ENCODE measurements at places on chromosomes 12 and 14.

- DNase-seq, result no peak
Measured at GRCh38 chr14:89030921-89031320, 206.5 kb downstream of the TTC8 start.

DNA sequence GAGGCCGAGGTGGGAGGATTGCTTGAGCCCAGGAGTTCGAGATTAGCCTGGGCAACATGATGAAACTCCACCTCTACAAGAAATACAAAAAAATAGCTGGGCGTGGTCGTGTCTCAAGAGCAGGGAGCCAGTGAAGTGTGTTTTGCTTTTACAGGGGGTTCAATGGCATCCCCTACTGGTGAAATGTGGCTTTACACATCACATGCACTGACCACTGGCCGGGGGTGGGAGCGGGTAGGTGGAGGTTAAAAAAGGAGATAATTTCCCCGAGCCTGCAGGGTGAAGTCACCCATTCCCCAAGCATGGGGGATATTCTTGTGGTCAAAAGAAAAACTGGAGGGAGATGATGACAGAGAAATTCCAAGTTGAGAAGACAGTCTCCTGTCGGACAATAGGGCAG is 63.6 kb upstream of the PWP1 start:
- DNase-seq, result no peak

DNA sequence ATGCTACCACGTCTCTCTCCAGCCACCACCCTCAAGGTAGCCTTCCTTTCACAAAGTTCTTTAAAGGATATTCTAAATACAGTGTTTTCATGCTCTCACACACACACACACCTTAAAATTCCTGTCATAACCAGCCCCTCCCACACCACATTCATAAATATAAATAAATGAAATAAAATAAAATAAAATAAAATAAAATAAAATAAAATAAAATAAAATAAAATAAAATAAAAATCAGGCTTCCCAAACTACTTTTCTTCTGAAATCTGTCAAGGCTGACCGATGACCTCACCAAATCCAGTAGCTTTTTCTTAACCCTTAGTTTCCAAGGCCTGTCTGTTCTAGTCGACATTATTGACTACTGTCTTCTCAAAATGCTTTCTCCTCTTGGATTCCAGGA is 378.4 kb downstream of the SEC23A start:
- no peak for DNase-seq

- no peak for DNase-seq
Measured at GRCh38 chr12:26678697-26679660, 154.0 kb downstream of the ITPR2 start.

DNA sequence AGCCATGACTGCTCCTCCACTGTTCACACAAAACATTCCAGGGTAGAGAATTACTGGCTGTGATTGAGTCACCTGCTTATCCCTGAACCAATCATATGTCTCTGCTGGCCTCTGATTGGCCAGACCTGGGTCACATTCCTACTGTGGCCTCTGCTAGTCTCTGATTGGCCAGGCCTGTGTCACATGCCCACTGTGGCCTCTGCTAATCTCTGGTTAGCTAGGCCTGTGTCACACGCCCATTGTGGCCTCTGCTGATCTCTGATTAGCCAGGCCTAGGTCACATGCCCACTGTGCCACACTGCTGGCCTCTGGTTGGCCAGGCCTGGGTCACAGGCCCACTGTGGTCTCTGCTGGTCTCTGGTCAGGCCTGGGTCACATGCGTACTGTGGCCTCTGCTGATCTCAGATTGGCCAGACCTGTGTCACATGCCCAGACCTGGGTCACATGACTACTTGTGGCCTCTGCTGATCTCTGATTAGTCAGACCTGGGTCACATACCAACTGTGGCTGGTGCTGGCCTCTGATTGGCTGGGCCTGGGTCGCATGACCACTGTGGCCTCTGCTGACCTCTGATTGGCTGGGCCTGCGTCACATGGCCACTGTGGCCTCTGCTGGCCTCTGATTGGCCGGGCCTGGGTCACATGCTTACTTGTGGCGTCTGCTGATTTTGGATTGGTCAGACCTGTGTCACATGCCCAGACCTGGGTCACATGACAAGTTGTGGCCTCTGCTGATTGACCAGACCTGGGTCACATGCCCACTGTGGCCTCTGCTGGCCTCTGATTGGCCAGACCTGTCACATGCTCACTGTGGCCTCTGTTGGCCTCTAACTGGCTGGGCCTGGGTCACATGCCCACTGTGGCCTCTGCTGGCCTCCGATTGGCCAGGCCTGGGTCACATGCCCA is 251.6 kb downstream of the SLC15A4 start:
- no peak for DNase-seq

- DNase-seq, result no peak
Measured at GRCh38 chr12:126432780-126433179, 1367.5 kb downstream of the AACS start.

DNA sequence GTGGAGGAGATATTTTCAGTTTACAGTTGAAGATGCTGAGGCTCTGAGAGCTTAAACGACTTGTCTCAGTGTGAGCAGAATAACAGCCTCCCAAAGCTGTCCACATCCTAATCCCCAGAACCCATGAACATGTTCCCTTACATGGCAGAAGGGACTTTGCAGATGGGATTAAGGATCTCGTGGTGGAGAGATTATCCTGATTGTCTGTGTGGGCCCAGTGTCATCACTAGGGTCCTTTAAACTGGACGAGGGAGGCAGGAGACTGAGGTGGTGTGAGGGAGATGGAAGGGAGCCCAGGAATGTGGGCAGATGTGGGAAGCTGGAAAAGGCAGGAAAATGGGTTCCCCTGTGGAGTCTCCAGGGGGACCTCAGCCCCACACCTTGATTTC is 9.6 kb upstream of the KRT80 start:
- no peak for DNase-seq

DNA sequence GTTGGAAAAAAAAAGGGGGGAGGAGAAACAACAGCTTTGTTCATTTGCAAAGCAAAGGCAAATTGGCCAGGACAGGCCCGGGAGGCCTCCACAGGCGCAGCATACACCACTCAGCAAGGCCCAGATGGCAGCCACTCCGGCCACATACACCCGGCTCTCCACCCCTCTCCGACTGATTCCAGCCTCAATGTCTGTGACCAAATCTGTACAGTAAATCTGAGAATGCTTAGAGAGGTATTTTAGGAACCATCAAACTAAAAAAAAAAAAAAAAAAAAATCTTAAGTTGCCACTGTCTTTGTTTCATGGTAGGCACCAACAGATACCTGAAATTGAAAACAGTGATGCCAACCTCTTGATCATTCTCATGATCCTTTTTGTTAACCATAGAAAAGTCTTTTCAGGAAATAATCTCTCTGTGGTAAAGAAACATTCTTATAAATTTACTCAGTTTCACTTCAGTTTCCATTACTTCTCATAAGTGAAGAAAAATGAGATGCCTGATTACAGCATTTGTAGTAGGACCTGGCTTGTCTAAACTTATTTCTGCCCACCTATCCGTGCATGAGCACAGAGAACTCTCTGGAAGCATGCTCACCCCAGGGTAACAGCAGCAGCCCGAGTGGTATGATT is 20.2 kb downstream of the VPS37B start:
- no peak for DNase-seq

GRCh38 chr14:105333613-105334364 is 19.2 kb downstream of the PACS2 start:
- DNase-seq, result no peak
